ENCODE measurements at places on chromosomes 2 and 18. TPM values are rescaled to one million over a fixed set of nuclear protein-coding genes. Genes with fewer than 3 reads are reported as not detected.

MC5R gene
- polyA plus RNA-seq = not detected

ANKRD29 gene
- polyA plus RNA-seq = 1.3 TPM

- no peak for DNase-seq
Measured at GRCh38 chr18:57727952-57728807, 74.9 kb downstream of the ATP8B1 start.

- DNase-seq = no peak
Measured at GRCh38 chr2:53450923-53451322, 316.7 kb upstream of the CHAC2 start.

- no peak for DNase-seq
Measured at GRCh38 chr2:18398833-18399232, 161.6 kb downstream of the RDH14 start.

DNA sequence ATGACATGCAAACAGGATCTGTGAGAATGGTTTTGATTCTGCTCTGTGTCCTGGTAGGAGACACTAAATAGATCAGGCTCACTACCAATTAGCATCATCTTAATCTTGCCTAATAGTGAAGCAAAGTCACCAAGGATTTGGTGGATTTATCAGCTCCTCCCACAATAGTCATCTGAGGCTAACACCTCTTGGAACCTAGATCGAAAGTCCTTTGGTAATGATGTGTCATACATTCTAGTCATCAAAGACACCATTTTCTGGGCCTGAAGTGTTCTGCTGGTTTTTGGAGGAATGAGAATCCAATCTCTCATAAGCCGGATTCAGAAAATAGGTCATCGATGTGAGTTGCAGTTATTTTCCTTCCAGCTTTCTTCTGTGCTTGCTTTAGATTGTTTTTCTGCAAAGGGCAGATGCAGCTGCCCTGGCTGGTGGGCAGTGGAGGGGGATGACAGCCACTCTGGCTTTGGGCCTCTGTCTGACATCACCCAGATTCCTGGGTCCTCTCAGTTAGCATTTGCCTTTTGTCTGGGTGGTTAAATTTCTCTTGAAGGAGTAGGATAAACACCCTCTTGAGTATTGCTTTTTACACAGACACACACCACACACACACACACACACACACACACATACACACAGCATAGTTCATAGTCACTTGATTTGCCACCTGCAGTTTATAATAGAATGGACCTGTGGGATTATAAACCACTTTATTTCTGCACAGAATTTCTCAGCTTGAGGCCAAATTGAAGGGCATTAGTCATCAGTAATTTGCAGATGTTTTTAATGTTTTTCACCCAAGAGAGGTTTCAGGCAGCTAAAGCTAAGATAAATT is at the start of gene MYO3B:
Gene MYO3B, plus strand, starts transcription at position 198 of the 832 bp plus-strand sequence. Its CDS starts 141 bp downstream, at position 339.
- DNase-seq = no peak

Data from renal cortex interstitium (tissue), 15 donors.